ENCODE measurements at places on chromosomes 12 and 14. TPM values are rescaled to one million over a fixed set of nuclear protein-coding genes. Genes with fewer than 3 reads are reported as not detected.

- H3K27me3 ChIP-seq, result no peaks in the 10 kb centered on the region
- peaks cover 30% of the 10 kb centered on the region for H3K4me1 ChIP-seq
- no peaks in the 10 kb centered on the region for H3K36me3 ChIP-seq
- no peak overlapping the region for H3K4me3 ChIP-seq
These were observed 112.5 kb upstream of the HIF1A start for GRCh38 chr14:61582815-61583214.

GRCh38 chr12:6644903-6645302 lies 2.3 kb downstream of the ACRBP start:
- H3K4me1 ChIP-seq, result peaks cover 8% of the 10 kb centered on the region
- H3K27ac ChIP-seq, result no peak overlapping the region
- DNase-seq, result no peak
- H3K27me3 ChIP-seq, result no peaks in the 10 kb centered on the region
- no peak overlapping the region for H3K4me3 ChIP-seq

SSTR1 gene
- total RNA-seq, result not detected

GZMH gene
- 48.1 TPM for total RNA-seq

DNA sequence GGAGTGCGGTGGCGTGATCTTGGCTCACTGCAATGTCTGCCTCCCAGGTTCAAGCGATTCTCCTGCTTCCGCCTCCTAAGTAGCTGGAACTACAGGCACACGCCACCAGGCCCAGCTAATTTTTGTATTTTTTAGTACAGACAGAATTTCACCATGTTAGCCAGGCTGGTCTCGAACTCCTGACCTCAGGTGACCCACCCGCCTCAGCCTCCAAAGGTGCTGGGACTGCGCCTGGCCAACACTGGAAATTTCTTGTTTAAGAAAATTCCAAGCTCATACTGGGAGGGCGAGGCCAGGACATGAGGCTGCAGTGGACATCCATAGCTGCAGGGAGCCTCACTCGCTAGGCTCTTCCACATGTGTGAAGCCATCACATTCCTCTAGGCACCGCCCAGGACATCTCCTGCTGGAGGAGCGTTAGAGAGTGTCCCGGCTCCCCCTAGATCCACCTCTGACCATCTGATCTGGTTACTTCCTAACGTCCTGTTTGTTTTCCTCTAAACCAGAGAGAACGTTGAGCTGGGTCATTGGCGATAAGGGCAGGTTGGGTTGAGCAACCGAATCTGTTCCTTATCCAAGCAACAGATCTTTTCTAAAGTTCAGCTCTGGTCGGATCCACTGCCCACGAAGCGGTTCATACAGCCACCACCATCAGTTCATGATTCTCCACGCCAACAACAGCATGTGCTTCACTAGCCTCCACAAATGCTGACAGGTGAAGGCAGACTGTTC lies 108.2 kb upstream of the MED13L start:
- H3K36me3 ChIP-seq, result no peaks in the 10 kb centered on the region
- no peak overlapping the region for H3K27ac ChIP-seq
- peaks cover 4% of the 10 kb centered on the region for H3K4me1 ChIP-seq
- DNase-seq, result no peak

CAPS2 gene
- total RNA-seq, result 3.0 TPM

GRCh38 chr14:63472986-63473788 lies 70.0 kb downstream of the PPP2R5E start:
- DNase-seq, result no peak
- no peaks in the 10 kb centered on the region for H3K27me3 ChIP-seq
- peaks cover 2% of the 10 kb centered on the region for H3K36me3 ChIP-seq
- peaks cover 49% of the 10 kb centered on the region for H3K4me1 ChIP-seq
- no peak overlapping the region for H3K27ac ChIP-seq

LTB4R2 gene
- 11.5 TPM for total RNA-seq

DNA sequence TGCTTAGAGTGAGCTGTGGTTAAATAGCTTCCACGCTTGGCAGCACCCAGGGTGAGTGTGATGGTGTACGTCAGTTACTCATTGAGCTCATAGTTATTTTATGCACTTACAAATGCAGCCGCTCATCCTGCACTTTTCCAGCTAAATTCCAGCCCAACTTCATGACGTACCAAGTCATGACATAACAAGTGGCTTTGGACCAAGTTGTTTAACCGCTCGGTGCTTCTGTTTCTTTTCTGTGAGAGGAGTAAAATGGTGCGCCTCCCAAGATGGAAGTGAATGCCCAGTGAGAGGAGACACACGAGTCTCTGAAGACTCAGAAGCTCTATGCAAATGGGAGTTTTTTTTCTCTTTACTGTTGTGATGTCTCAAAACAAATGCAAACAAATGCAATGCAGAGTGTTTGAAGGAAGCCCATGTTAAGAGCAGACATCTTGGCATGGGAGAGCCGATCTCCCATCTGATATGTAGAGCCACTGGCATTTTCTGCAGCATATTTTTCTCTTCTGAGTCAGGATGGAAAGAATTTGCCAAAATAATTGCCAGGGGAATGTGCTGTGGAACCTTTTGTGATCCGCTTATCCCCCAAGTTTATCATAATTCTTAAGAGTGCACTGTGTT lies 72.2 kb downstream of the FBXW8 start:
- H3K4me1 ChIP-seq, result peaks cover 2% of the 10 kb centered on the region
- no peaks in the 10 kb centered on the region for H3K36me3 ChIP-seq
- H3K27ac ChIP-seq, result no peak overlapping the region
- H3K4me3 ChIP-seq, result no peak overlapping the region
- no peak for DNase-seq
- H3K27me3 ChIP-seq, result no peaks in the 10 kb centered on the region

- no peaks in the 10 kb centered on the region for H3K36me3 ChIP-seq
- peaks cover 31% of the 10 kb centered on the region for H3K27me3 ChIP-seq
These were observed 2.8 kb downstream of the TSHR start for GRCh38 chr14:80958226-80958625.

- no peaks in the 10 kb centered on the region for H3K4me1 ChIP-seq
- no peak for DNase-seq
- H3K27ac ChIP-seq, result no peak overlapping the region
- H3K36me3 ChIP-seq, result no peaks in the 10 kb centered on the region
- no peak overlapping the region for H3K4me3 ChIP-seq
These were observed 308.2 kb downstream of the ATP23 start for GRCh38 chr12:58249610-58250009.

DNA sequence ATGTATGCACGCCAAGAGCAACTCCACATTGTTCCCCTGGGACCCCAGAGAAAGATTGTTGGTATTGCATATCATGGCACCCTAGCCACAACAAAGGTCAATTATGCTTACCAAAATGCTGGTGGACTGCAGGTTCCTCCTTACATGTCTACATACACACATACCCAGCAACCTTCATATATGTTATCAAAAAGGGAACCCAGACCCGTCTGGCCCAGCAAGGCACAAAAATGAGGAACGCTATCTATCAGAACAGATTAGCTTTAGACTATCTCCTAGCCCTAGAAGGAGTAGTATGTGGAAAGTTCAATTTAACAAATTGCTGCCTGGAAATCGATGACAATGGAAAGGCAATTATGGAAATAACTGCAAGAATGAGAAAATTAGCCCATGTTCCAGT lies 61.5 kb downstream of the DHRS2 start:
- H3K27ac ChIP-seq, result no peak overlapping the region
- H3K27me3 ChIP-seq, result peaks cover 7% of the 10 kb centered on the region
- DNase-seq, result no peak
- H3K4me3 ChIP-seq, result no peak overlapping the region
- no peaks in the 10 kb centered on the region for H3K4me1 ChIP-seq
- H3K36me3 ChIP-seq, result no peaks in the 10 kb centered on the region

DNA sequence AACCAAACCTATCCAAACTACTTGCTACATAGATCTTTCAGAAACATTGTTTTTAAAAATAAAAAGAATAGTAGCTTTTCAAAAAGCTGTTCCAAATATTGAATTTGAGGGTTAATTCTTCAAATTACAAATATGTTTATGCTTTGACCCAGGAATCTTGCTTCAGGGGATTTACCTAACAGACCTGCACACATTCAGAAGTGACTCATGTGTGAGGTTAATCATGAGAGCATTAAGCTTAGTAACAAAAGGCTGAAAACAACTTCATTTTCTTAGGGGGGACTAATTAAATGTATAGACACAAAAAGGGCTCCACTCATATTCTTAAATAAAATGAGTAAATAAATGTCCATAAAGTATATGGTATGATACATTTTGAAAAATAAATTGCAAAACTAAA lies 672.4 kb upstream of the FLRT2 start:
- no peaks in the 10 kb centered on the region for H3K4me1 ChIP-seq
- no peaks in the 10 kb centered on the region for H3K27me3 ChIP-seq
- H3K27ac ChIP-seq, result no peak overlapping the region
- no peaks in the 10 kb centered on the region for H3K36me3 ChIP-seq
- no peak for DNase-seq

Measured in activated naive CD8-positive, alpha-beta T cell treated with anti-CD3 and anti-CD28 coated beads for 36 hours (primary cell).